ENCODE measurements at places on chromosomes 16 and 17.
A peak's percentile ranks its signal among the peaks of the same experiment; 100 is the strongest.

GRCh38 chr17:2172999-2173398 is 118.1 kb downstream of the HIC1 start:
- peak; percentile 41 for DNase-seq

GRCh38 chr16:88353232-88353631 is 29.5 kb upstream of the ZNF469 start:
- no peak for DNase-seq

DNA sequence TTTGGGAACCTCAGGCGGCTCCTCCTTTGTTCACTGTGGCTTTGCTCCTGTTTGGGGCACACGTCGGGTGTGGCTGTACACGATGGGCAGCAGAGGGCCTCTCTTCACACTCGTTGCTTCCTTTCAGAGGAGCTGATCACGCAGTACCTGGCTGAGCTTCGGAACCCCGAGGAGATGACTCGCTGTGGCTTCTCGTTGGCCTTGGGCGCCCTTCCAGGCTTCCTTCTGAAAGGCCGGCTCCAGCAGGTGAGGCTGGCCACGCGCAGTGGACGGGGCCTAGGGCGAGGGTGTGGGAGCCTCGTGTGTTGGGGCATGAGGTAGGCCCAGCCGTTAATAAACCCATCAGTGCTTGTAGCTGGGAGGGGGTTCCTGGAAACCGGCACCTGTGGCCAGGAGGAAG is 85.0 kb upstream of the ZNF750 start:
- DNase-seq: no peak

DNA sequence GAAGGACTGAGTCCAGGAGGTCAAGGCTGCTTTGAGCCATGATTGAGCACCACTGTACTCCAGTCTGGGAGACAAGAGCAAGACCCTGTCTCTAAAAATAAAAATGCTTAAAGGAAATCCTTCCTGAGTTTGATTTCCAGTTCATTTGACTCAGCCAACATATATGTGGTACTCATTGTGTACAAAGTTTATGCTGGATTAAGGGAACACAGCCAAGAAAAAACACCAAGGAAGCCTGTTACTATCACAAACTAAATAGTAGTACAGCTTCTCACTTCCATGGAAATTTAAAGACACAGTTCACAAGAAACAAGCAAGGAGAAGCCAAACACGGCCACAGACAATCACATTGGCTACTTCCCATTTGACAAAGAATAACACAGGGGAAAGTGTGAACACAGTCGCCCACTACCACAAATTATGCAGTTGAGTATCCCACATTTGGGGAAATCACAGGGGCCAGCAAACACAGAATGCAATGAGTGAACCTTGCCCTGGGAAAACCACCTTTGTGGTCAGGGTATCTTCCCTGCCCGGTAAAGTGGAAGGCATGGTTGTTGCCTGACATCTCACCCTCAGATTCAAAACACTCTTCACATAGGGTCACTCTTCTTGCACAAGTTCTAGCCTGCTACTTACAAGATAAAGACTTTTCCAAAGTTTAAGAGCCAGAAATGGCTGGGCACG is 14.5 kb downstream of the TEX14 start:
- no peak for DNase-seq

DNA sequence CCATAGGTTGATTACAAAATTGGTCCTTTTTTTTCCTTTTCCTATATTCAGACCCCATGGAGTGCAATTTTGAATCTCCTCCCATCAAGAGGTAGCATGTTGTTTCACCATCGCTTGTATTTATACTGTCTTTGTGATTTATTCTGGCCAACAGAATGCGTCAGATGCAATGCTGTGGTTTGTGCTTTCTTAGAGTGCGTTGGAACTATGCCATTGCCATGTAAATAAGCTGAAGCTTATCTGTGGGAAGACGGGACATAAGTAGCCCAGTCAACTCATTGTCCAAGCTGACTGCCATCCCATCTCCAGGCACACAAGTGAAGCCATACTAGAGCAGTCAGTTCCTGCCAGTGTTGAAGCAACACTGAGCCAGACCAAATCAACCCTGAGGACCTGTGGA is 1339.3 kb upstream of the GOT2 start:
- DNase-seq: no peak

GRCh38 chr16:9072806-9073341 is 18.6 kb upstream of the HAPSTR1 start:
- no peak for DNase-seq

- DNase-seq: no peak
Measured at GRCh38 chr16:53115773-53116172, 61.0 kb downstream of the CHD9 start.

DNA sequence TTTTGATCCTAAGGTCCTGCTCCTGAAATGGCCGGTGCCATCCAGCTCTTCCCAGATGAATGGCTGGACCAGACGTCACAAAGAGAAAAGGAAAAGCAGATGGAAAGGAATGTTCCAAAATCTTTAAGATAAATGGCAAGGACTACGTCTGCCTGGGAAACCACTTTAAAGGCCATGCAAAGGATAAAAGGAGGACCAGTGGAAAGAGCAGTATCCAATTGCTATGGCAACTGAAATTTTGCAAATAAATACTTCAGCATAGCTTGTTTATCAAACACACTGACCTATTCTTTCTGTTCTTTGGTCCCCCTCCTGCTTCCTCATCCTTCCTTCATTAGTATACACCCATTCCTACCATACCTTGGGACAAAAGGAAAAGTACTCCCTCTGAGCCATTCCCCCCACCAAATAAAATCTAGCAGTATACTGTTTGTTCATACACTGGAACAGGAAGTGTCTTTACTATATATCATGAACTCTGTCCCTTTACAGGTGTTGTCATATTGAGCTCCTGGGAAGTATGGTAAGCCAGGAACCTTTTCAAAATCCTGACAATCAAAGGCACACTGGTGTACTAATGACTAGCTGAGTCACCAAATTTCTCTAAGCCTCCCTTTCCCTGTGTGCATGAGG is 37.2 kb upstream of the NUFIP2 start:
- no peak for DNase-seq

- DNase-seq: peak; percentile 22
Measured at GRCh38 chr17:45110676-45111611, 21.4 kb downstream of the PLCD3 start.

DNA sequence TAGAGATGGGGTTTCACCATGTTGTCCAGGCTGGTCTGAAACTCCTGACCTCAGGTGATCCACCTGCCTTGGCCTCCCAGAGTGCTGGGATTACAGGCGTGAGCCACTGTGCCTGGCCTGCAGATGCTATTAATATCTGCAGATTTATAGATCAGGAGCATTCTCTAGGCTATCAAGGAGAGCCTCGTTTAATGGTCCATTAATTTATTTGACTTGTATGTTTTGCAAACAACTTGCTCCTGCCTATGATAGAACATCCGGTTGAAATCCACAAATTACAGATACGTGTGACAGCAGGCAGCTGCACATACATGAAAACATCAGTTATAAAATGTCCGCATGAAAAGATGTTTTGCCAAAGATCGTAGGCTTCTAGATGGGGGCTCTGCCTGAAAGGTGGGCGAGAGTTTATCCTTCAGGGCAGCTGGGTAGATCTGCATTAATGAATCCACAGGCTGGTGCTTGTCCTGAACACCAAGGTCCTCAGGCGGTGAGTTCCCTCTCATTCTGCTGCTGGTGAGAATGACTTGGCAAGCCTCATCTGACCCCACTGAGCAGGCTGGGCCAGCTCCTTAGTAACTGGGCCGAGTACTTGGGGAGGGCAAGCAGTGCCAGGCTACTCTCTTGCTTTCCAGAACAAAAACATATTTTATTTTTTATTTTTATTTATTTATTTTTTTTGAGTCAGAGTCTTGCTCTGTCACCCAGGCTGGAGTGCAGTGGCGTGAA is 37.1 kb upstream of the MGAT5B start:
- DNase-seq: no peak

DNA sequence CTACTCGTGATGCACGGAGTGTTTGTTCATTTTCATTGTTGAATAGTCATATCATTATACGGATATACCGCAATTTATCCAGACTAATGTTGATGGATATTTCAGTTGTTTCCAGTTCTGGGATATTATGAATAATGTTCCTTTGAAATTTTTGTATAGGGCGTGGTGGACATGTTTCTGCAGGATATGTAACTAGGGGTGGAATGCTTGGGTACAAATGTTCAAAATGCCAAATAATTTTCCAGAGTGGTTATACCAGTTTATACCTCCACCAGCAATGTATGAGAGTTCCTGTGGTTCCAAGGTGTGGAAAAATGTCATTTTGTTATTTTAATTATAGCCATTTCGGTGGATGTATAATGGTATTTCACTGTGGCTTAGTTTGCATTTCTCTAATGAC is 53.6 kb downstream of the NUP88 start:
- DNase-seq: no peak

DNA sequence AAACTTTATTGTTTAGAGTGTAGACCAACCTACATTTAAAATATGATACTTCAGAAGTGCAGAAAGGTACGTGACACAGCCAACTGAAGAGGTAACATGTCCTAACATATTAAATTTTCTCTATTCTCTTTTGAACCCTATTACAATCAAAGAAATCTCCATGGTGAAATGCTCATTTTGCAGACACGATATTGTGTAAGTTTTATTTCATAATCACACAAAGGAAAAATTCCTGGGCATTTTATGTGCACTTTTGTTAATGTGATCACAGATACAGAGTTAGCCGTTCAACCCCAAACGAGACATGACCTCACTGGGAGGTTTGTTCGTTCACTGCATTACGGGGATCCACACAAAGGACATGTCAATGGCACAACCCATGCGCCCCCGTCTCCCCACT is 21.8 kb downstream of the KCNJ16 start:
- DNase-seq: no peak

GRCh38 chr16:962901-963814 is 7.6 kb downstream of the LMF1 start:
- no peak for DNase-seq

DNA sequence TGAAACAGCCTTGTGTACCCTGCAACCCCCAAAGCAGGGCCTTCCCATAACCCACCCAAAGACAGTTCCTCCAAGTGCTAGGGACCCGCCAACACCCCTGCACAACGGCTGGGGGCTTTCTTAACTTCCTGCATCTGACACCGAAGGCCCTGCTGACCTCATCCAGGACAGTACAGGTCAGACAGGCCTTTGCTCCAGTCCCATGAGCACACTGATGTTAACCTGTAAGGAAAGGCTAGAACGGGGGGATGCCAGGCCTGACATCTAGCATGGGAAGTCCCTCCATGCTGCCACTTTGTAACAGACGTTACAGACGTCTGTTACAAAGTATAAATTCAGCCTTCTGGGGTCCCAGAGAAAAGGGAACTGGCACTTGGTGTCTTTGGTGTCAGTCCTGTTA is 369.1 kb downstream of the CPPED1 start:
- no peak for DNase-seq

DNA sequence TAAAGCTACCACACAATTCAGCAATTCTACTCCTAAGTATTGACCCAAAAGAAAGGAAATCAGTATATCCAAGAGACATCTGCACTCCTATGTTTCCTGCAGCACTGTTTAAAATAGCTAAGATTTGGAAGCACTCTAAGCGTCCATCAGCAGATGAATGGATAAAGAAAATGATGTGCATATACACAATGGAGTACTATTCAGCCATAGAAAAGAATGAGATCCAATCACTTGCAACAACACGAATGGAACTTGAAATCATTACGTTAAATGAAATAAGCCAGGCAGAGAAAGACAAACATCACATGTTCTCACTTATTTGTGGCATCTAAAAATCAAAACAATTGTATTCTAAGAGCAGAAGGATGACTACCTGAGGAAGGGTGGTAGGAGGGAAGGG is 1.5 kb downstream of the SLFN11 start:
- DNase-seq: no peak

DNA sequence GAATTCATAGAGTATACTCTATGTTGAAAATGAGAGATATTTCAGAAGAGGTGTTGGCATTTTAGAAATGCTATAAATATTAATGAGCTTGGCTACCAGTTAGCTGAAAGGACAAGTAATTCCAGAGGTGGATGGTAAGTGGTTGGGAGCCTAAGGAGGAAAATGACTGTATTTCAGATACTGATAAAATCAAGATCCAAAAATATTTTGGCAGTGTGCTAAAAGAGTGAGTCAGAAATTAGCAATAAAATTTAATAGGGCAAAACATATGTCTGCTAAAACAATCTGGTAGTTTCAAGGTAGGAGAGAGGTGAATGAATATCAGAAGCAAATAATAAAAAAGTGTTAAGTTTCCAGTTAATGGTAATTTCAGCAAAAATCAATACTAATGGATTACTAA is 1287.9 kb downstream of the CDH8 start:
- DNase-seq: no peak

GRCh38 chr16:48632137-48632774 is 22.3 kb upstream of the N4BP1 start:
- DNase-seq: no peak

DNA sequence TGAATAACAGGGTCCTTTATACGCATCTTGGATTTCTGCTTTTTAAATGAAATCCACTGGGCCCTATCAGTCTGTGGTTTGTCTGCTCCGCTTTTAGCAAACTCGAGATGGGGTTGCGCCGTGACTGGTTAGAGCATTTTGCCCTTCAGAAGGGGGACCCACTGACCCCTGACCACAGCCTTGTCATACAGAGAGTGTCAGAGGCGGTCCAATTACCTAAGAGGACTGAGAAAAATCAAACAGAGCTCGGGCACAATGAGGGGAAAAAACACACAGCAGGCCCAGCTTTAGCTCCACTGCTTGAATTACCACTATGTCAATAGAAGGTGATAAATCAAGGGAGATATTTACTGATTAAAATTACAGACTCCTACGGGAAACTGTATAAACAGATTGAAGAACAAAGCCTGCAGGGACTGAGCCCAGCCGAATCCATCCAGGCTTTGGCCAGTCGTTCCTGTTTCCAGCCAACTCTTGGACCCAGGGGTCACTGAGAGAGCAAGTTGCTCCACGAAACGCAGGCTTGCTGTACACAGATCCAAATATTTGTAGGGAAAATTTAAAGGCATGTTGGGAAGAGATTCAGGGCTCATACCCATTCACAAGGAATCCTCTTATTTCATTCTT is 131.9 kb upstream of the ZFHX3 start:
- peak; percentile 84 for DNase-seq

GRCh38 chr17:78919861-78920450 is 5.2 kb downstream of the TIMP2 start:
- no peak for DNase-seq

DNA sequence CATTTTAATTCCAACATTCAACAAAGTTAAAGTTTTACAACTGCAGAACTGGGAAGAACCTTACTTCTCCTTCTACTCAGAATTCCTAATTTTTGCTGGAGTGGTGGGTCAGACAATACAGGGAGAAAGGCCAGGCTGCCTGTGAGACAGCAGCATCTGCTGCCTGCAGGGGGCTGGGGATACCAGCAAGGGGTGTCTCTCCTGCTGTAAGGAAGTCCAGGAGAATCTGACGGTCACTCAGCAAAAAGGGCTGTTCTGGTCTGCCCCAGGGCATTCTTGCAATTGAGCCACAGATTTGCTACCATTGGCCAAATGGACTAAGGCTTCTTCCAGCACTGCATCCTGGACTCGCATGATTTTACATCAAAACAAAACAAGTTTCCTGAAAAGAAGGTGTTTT is 426.6 kb upstream of the CDH11 start:
- DNase-seq: no peak

GRCh38 chr17:19574956-19575355 is 41.3 kb downstream of the SLC47A1 start:
- DNase-seq: no peak
